ENCODE measurements at places on chromosomes 1 and 21.

- DNase-seq = no peak
Measured at GRCh38 chr1:175183586-175183985, 9.0 kb downstream of the KIAA0040 start.

- DNase-seq = no peak
Measured at GRCh38 chr1:154593390-154593789, 14.6 kb downstream of the ADAR start.

DNA sequence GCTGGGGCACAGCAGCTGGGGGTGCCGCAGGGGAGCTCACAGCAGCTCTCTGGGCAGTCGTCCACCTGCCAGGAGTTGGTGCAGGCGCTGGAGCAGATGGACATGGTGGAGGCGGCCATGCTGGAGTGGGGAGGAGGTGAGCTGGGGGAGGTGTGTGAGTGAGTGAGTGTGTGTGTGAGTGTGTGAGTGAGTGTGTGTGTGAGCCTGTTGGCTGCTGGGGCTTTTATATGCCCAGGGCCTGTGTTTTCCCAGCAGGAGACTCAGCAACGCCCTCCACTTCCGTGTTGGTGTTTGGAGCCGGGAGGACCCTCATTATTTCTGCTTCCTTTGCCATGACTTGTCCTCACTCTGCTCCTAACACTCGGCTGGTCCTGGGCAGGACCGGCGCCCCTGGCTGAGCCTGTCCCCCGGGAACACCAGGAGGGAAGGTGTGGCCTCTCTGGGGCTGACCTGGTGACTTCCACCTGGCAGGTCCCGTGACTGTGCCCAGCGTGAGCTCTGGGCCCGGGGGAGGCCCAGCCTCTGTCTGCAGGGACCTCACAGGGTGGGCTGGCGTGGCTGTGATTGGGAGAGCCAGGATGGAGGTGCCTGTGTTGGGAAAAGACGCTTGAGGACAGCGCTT lies at the start of gene KRTAP10-2:
KRTAP10-2 (minus strand) TSS at position 166 of the 622 bp plus-strand sequence; CDS start at position 119, 47 bp downstream.
- no peak for DNase-seq

DNA sequence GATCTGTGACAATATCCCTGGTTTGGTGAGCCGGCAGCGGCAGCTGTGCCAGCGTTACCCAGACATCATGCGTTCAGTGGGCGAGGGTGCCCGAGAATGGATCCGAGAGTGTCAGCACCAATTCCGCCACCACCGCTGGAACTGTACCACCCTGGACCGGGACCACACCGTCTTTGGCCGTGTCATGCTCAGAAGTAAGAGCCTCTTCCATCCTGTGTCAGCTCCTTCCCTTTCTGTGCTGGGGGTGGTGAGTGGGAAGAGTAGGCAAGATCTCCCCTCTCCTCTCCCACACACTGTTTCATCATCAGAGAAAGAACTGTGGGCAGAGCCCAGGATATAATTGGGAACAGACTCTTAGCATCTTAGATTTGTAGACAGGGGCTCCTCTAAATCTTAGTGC lies 6.1 kb downstream of the WNT2B start:
- DNase-seq = no peak

- no peak for DNase-seq
Measured at GRCh38 chr1:203048086-203048485, 21.8 kb downstream of the PPFIA4 start.

DNA sequence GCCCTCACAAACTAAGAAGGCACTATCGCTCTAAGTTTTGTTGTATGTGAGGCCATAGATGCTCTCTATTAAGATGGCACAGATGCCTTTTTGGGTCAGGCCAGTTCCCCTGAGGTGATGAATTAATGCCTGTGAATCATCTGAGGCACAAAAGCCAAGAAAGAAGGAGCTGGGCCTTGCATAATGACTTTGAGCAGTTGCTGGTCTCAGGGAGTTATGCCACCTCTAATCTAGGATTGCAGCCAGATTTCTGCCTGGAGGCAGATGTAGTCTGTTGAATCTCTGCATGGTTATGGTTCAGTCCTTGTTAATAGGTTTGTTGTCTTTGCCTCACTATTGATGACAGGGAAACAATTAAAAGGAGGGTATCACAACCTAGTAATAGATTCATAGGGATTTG lies 168.1 kb upstream of the CHRM3 start:
- no peak for DNase-seq

DNA sequence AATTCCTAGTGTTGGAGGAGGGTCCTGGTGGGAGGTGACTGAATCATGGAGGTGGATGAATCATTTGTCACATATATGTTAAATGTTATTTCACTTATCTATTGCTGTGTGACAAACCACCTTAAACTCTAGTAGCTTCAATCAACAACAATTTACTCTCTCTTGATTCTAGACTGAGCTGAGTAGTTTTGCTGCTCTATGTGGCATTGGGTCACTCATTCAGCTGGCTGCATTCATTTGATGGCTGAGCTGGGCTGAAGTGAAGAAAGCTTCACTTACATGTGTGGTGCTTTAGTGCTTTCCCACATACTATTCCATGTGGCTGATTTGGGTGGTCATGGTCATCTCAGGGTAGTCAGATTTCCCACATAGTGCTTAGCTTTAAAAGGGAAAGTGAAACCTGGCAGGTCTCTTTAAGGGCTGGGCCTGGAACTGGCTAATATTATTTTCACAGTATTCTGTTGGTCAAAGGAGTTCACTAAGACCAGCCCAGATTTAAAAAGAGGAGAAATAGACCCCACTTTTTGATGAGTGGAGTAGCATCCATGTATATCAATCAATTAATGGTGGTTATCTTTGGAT lies 10.5 kb downstream of the DNAH14 start:
- DNase-seq = no peak

GRCh38 chr1:117026361-117026760 lies 24.8 kb downstream of the CD101 start:
- no peak for DNase-seq

DNA sequence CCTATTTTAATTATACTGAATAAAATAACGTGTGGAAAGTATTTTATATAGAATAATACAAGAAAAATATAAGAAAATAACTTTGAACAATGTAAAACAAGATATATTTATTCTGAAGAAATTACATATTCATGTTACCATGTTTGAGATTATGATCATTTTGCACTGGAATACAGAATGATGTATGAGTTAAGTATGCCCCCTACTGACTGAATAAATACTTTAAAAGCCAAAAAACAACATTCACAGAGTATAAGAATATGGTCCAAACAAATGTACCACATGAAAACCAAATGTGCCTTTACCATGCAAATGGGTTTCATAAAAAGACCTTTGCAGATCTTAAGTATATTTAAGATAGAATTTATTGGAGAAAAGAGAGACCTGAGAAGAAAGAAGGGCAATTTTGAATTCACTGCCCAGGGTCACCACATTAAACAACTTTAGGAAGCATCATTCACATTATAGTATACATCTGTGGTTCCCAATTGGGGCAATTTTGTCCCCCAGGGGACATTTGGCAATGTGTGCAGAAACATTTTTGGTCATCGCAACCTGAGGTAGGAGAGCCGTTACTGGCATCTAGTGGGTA lies 136.6 kb upstream of the GFI1 start:
- no peak for DNase-seq

GRCh38 chr1:171645553-171646248 lies 6.8 kb downstream of the MYOC start:
- DNase-seq = no peak

DNA sequence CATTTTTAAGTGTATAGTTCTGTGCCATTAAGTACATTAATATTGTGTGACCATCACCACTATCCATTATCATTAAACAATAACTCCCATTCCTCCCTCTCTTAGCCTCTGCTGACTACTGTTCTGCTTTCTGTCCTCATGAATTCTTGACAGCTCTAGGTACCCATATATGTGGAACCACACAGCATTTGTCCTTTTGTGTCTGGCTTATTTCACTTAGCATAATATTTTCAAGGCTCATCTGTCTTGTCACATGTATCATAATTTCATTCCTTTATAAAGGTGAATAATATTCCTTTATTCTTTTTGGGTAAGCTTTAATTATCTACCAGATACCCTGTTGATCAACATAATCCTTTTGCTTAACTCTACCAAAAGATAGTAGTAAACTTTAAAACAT lies 47.7 kb downstream of the SPEN start:
- DNase-seq = no peak

DNA sequence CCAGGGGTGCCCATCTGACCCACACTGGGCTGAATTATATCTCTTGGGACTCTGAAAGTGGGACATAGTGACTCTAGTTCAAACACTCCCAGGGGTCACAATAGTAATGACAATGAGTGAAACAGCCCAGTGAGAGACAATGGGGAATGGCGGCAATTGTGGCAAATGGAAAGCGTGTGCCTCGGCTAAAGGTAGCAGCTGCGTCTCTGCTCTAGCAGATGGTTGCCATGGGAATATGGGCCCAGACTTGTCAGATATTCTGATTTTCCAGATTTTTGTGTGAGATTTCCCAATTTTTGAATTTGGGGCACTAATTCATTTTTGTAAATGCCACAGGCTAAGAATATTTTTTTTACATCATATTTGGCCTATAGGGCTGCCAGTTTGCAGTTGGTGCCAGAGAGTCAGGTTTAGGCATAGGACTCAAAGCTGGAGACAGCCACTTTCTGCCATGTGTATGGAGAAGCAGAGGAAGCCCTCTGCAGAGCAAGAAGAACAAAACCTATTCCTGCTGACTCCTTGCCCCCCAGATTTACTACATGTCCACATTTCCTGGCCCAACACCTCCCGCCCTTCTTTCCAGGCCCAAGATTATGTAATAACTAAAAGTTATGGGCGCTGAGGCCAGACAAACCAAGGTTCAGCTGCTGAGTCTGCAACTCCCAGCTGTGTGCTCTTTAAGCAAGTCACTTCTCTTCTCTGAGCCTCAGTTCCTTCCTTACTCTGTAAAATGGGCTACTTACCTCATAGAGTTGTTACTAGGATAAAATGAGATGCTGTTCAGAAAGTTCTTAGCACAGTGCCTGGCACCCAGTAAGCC lies 21.6 kb upstream of the PTP4A2 start:
- no peak for DNase-seq

GRCh38 chr1:147891088-147891487 lies 11.5 kb upstream of the GJA8 start:
- DNase-seq = no peak
